Pericardium fibroblast (primary cell): ENCODE measurements at places on chromosomes 4 and X. TPM values are rescaled to one million over a fixed set of nuclear protein-coding genes. Genes with fewer than 3 reads are reported as not detected.

CCKAR gene
- total RNA-seq, result not detected in 2 replicates

IL2 gene
- not detected in 2 replicates for total RNA-seq

ASB9 gene
- total RNA-seq, result 0.17 and 0.23 TPM in 2 replicates

FAM241A gene
- total RNA-seq, result 1.6 and 2.0 TPM in 2 replicates

COL4A5 gene
- total RNA-seq, result 28.6 and 52.2 TPM in 2 replicates

SPANXA2 gene
- total RNA-seq, result not detected in 2 replicates

ANKRD17 gene
- 30.1 and 33.0 TPM in 2 replicates for total RNA-seq

ETDA gene
- total RNA-seq, result not detected in 2 replicates

TMSB15C gene
- total RNA-seq, result 0.58 and 1.1 TPM in 2 replicates

LONRF3 gene
- total RNA-seq, result 0.09 TPM in 1 of 2 replicates, not detected in the other

FAM47E gene
- under 0.01 TPM in 1 of 2 replicates, not detected in the other for total RNA-seq

COL4A6 gene
- total RNA-seq, result 1.3 and 3.5 TPM in 2 replicates

AADAT gene
- total RNA-seq, result 6.1 and 6.5 TPM in 2 replicates

CT45A5 gene
- not detected in 2 replicates for total RNA-seq

DYNLT3 gene
- 9.3 and 30.3 TPM in 2 replicates for total RNA-seq

PARM1 gene
- 0.77 and 7.7 TPM in 2 replicates for total RNA-seq

IBSP gene
- total RNA-seq, result not detected in 2 replicates

TEX13B gene
- not detected in 2 replicates for total RNA-seq

MAGEA1 gene
- not detected in 2 replicates for total RNA-seq

SMS gene
- 61.1 and 82.7 TPM in 2 replicates for total RNA-seq

LAS1L gene
- 10.7 and 13.5 TPM in 2 replicates for total RNA-seq

FREM3 gene
- total RNA-seq, result not detected in 2 replicates

LAP3 gene
- 57.2 and 61.8 TPM in 2 replicates for total RNA-seq

CPZ gene
- 24.6 and 38.3 TPM in 2 replicates for total RNA-seq

MTNR1A gene
- total RNA-seq, result not detected in 2 replicates

ANXA3 gene
- 25.8 and 58.9 TPM in 2 replicates for total RNA-seq

NSUN7 gene
- 0.34 TPM in 1 of 2 replicates, not detected in the other for total RNA-seq

FAM236D gene
- not detected in 2 replicates for total RNA-seq

AFM gene
- not detected in 2 replicates for total RNA-seq

TKTL1 gene
- total RNA-seq, result not detected in 2 replicates

FAM184B gene
- total RNA-seq, result 0.12 TPM in 1 of 2 replicates, not detected in the other

EMD gene
- total RNA-seq, result 73.5 and 86.1 TPM in 2 replicates

ASB12 gene
- not detected in 2 replicates for total RNA-seq

TMEM150C gene
- 0.09 and 0.23 TPM in 2 replicates for total RNA-seq

FAT1 gene
- total RNA-seq, result 35.8 and 97.3 TPM in 2 replicates

XPNPEP2 gene
- 5.7 and 13.9 TPM in 2 replicates for total RNA-seq

GRSF1 gene
- total RNA-seq, result 77.7 and 78.7 TPM in 2 replicates

FAAH2 gene
- not detected in 2 replicates for total RNA-seq
